ENCODE measurements at places on chromosomes 7 and 10. TPM values are rescaled to one million over a fixed set of nuclear protein-coding genes. Genes with fewer than 3 reads are reported as not detected.

SYT15 gene
- total RNA-seq, result 1.0 TPM

SRRM3 gene
- total RNA-seq, result not detected

AKR1B15 gene
- total RNA-seq, result under 0.01 TPM

TFPI2 gene
- 1.0 TPM for total RNA-seq

TAS2R4 gene
- 4.2 TPM for total RNA-seq

COA1 gene
- 57.9 TPM for total RNA-seq

NPFFR1 gene
- total RNA-seq, result under 0.01 TPM

ARMC3 gene
- not detected for total RNA-seq

PRSS1 gene
- not detected for total RNA-seq

ADO gene
- total RNA-seq, result 16.7 TPM

HILPDA gene
- total RNA-seq, result 22.4 TPM

ZYX gene
- total RNA-seq, result 17.7 TPM

ZNF107 gene
- 2.6 TPM for total RNA-seq

CYP2C9 gene
- not detected for total RNA-seq

HPSE2 gene
- total RNA-seq, result under 0.01 TPM

PRLHR gene
- total RNA-seq, result not detected

ZNF783 gene
- total RNA-seq, result 8.9 TPM

ASIC3 gene
- total RNA-seq, result not detected

FAM131B gene
- 1.0 TPM for total RNA-seq

RBM20 gene
- 6.3 TPM for total RNA-seq

NFE2L3 gene
- total RNA-seq, result under 0.01 TPM

LRRC17 gene
- total RNA-seq, result 28.2 TPM

MYO1G gene
- total RNA-seq, result 1.6 TPM
